ENCODE measurements at places on chromosomes 5 and 9. TPM values are rescaled to one million over a fixed set of nuclear protein-coding genes. Genes with fewer than 3 reads are reported as not detected.

DNA sequence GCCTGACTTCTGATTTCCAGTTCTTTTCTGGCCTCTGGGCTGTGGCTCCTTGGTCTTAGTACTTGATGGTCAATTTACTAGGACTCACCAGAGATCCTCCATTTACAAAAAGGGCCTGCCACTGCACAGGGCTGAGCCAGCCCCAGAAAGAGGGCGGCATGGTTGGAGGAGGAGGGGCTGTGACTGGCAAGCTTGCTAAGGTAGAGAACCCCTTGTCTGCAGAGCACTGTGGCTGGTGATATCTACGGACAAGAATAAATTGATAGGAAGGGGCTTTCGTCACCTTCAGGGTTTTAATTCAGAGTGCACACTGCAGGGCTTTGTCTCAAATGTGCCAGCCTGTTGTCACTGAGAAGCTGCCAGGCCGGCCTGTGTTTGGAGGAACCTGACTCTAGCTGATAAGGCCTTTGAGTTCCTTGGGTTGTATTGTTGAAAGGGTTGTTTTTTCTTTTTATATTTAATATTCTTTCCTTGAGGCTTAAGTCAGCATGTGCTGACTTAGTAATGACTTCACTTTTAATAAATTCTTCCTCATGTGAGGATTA is 15.1 kb downstream of the SLC22A5 start:
- no peaks in the 10 kb centered on the region for H3K36me3 ChIP-seq
- H3K4me1 ChIP-seq: peaks cover 15% of the 10 kb centered on the region
- H3K27ac ChIP-seq: no peak overlapping the region
- no peak overlapping the region for H3K4me3 ChIP-seq

- H3K27me3 ChIP-seq: no peaks in the 10 kb centered on the region
- no peak overlapping the region for H3K4me3 ChIP-seq
- no peaks in the 10 kb centered on the region for H3K4me1 ChIP-seq
- H3K27ac ChIP-seq: no peak overlapping the region
Measured at GRCh38 chr5:147359101-147359500, 124.3 kb downstream of the STK32A start.

DNA sequence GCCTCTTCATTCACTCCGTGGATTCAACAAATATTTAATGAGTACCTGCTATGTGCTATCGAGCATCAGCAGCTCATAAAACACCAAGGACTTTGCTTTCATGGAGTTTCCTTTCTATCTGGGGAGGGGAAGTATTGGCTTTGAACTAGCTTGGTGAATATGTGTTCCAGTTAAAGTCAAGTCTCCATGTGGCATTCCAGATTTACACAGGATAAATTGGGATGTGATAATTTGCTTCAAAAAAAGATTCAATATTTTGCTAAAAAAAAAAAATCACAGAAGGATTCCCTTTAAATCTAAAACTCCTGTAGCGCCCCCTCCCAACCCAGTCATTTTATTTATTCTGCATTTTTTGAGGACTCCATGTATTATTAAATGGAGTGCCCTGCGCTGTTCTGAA is 346.3 kb upstream of the SLC30A5 start:
- no peak overlapping the region for H3K27ac ChIP-seq
- peaks cover 2% of the 10 kb centered on the region for H3K27me3 ChIP-seq
- no peaks in the 10 kb centered on the region for H3K36me3 ChIP-seq
- H3K4me1 ChIP-seq: no peaks in the 10 kb centered on the region
- H3K4me3 ChIP-seq: no peak overlapping the region

DNA sequence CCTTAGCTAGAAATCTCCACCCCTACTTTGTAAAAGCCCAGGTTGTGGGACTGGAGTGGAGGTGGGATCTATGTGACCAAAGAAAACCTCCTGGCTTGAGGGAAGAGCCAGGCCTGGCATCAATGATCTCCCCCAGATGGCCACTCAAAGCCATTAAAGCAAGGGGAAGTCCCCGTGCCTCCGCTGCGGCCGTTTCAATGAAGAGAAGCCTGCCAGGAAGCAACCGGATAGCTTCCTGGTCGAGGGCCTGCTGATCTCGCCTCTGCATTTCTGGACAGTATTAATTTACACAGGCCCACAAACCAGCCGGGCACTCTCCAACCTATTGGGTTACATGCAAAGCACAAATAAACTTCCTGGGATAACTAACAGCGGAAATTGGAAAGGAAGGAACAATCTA is 160.5 kb upstream of the MSX2 start:
- H3K27ac ChIP-seq: no peak overlapping the region
- H3K4me1 ChIP-seq: no peaks in the 10 kb centered on the region
- H3K36me3 ChIP-seq: no peaks in the 10 kb centered on the region
- H3K4me3 ChIP-seq: no peak overlapping the region
- H3K27me3 ChIP-seq: no peaks in the 10 kb centered on the region

GRCh38 chr5:178899289-178899688 is 3.6 kb downstream of the ZFP2 start:
- H3K4me3 ChIP-seq: no peak overlapping the region
- no peak for DNase-seq
- H3K27ac ChIP-seq: no peak overlapping the region
- H3K27me3 ChIP-seq: no peaks in the 10 kb centered on the region
- H3K4me1 ChIP-seq: no peaks in the 10 kb centered on the region
- H3K36me3 ChIP-seq: no peaks in the 10 kb centered on the region

GRCh38 chr5:180874804-180875582 is 13.9 kb upstream of the ZFP62 start:
- H3K36me3 ChIP-seq: no peaks in the 10 kb centered on the region
- H3K4me3 ChIP-seq: no peak overlapping the region

- DNase-seq: no peak
- no peak overlapping the region for H3K4me3 ChIP-seq
- H3K4me1 ChIP-seq: peaks cover 8% of the 10 kb centered on the region
- no peak overlapping the region for H3K27ac ChIP-seq
- H3K27me3 ChIP-seq: no peaks in the 10 kb centered on the region
- peaks cover 24% of the 10 kb centered on the region for H3K36me3 ChIP-seq
Measured at GRCh38 chr5:1484730-1485578, 38.8 kb downstream of the LPCAT1 start.

GRCh38 chr5:37249815-37250164 is 614 bp upstream of the CPLANE1 start:
- no peak for DNase-seq
- H3K27me3 ChIP-seq: peaks cover 3% of the 10 kb centered on the region
- no peak overlapping the region for H3K27ac ChIP-seq
- peaks cover 14% of the 10 kb centered on the region for H3K4me1 ChIP-seq
- peak overlapping the region; percentile 48 for H3K4me3 ChIP-seq
- no peaks in the 10 kb centered on the region for H3K36me3 ChIP-seq

DNA sequence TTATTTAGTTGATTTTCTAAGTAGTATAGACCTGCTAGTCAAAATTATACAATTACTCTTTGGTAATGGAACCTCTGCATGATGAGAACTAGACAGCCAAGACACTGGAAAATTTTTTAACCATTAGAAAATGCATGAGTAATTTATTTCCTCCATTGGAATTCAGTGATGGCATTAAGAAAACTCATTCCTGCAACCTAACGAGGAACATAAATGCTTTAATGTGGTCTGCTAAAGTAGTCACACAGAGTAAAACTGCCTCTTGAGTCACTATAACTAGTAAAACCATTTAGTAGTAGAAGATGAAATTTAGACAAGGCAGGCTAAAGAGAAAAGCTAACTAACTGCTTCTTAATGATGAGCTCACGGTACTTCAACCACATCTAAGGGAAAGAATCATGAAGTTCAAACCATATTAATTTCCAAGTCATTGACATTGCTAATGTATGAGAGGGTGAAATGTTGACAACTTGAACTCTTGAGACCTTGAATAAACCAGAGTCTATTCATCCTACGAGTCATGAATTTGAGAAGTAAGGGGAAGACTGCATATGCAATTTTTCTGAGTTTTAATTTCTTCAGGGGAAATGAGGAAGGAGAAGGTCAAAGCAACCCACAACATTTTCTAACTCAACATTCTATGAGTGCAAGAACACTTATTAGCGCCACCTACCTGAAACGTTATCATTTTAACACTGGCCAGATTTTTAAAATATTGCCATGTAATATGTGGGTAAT is 74.4 kb downstream of the GLIS3 start:
- no peak overlapping the region for H3K27ac ChIP-seq
- H3K36me3 ChIP-seq: no peaks in the 10 kb centered on the region
- H3K27me3 ChIP-seq: no peaks in the 10 kb centered on the region
- no peak for DNase-seq
- H3K4me3 ChIP-seq: no peak overlapping the region
- H3K4me1 ChIP-seq: no peaks in the 10 kb centered on the region

DNA sequence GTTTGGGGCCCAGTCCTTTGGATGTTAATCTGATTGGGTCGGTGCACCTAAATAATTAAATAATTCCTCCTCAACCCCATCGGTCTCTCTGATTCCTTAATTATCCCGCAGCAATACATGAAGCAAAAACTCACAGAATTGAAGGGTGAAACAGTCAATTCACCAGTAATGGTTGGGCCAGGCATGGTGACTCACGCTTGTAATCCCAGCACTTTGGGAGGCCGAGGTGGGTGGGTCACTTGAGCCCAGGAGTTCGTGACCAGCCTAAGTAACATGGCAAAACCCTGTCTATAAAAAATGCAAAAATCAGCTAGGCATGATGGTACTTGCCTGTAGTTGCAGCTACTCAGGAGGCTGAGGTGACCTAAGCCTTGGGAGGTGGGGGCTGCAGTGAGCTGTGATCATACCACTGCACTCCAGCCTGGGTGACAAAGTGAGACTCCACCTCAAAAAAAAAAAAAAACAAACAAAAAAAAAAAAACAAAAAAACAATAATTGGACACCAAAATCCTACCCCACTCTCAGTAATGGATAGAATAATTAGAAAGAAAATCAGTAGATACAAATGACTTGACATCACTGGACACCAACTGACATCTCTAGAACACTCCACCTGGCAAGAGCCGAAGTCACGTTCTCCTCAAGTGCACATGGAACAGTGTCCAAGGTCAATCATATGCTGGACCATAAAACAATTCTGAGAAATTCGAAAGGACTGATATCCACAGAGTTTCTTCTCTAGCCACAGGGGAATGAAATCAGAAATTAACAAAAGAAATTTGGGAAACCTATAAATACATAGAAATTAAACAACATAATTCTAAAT is 5.3 kb downstream of the ABO start:
- H3K4me1 ChIP-seq: no peaks in the 10 kb centered on the region
- H3K4me3 ChIP-seq: no peak overlapping the region
- H3K36me3 ChIP-seq: no peaks in the 10 kb centered on the region
- no peak overlapping the region for H3K27ac ChIP-seq
- no peak for DNase-seq

- no peaks in the 10 kb centered on the region for H3K4me1 ChIP-seq
- no peak overlapping the region for H3K4me3 ChIP-seq
- DNase-seq: no peak
- H3K27ac ChIP-seq: no peak overlapping the region
Measured at GRCh38 chr9:32677931-32678330, 42.5 kb upstream of the TAF1L start.

GRCh38 chr5:151107738-151108520 is 27.1 kb upstream of the TNIP1 start:
- H3K4me1 ChIP-seq: no peaks in the 10 kb centered on the region
- DNase-seq: no peak
- H3K27me3 ChIP-seq: no peaks in the 10 kb centered on the region
- H3K4me3 ChIP-seq: no peak overlapping the region
- peaks cover 96% of the 10 kb centered on the region for H3K36me3 ChIP-seq

DNA sequence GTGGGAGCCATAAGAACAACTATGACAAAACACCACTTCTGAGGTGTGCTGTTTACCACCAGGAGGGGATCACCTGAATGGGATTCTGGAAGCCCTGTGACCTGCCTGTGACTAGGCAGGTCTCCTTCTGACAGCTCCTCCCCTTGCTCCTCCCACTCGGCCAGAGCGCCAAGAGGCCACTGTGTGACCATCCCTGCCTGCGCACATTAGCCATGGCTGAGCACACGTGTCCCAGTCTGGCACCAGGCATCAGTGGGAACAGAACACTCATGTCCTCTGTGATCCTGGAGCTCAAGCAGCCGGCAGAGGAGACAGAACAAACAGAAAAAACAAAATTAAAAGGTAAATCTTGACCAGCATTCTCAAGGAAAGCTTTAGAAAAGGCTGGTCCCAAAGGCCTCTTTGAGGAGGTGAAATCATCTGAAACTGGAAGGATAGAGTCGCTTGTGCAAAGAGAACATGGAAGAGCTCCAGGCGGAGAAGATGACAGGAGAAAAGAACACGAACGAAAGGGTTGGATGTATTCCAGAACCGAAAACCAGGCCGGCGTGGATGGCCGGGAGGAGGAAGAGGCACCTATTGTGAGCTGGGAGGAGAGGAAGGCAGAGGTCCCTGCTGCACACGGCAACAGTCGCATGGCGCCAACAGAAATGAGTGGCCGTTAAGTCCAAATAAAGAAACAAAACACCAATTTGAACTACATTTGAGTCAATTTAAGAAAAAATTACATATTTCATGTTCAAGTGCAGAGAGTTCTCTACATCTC is 5.1 kb downstream of the MED10 start:
- H3K27me3 ChIP-seq: no peaks in the 10 kb centered on the region
- no peak overlapping the region for H3K4me3 ChIP-seq
- no peak overlapping the region for H3K27ac ChIP-seq
- no peak for DNase-seq
- H3K36me3 ChIP-seq: peaks cover 86% of the 10 kb centered on the region

DNA sequence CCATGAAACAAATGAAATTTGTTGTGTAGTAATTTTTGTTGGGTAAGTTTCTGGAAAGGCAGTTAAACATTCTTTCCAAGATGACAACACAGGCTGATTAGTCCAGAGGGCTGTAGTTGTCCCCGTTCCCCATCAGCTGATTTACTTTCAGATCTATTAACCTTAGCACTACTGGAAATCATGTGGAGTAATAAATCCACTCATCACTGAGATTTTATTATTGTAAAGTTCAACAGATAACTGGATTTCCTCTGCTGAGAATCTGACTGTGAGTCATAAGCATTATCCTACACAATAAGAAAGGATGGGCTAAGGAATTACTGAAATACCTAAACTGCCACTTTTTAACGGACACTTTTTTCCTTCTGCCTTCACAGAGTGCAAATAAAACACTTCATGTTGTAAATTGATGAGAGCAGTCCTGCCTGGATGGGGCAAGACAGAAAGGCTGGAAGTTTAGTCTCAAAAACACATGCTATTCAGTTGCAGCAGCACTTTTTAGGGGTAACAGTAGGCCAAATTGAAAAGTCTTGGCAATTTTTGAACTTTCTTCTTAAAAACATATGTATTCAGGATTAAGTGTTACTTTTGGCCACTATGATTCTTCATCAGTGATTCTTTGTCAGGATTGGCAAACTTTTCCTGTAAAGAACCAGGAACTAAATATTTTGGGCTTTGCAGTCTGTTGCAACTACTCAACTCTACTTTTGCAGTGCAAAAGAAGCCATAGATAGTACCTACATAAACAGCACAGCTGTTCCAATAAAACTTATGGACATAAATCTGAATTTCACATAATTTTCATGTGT is 7.0 kb downstream of the STOM start:
- DNase-seq: no peak
- peaks cover 11% of the 10 kb centered on the region for H3K4me1 ChIP-seq
- H3K27me3 ChIP-seq: no peaks in the 10 kb centered on the region
- no peak overlapping the region for H3K4me3 ChIP-seq
- no peaks in the 10 kb centered on the region for H3K36me3 ChIP-seq

The TAF11L9 gene
- total RNA-seq: not detected

The STING1 gene
- total RNA-seq: 295 TPM

The SLC25A51 gene
- 25.3 TPM for total RNA-seq

The SPATA31A7 gene
- total RNA-seq: not detected

The TLX3 gene
- not detected for total RNA-seq

The IRX4 gene
- not detected for total RNA-seq

The SRD5A1 gene
- 5.3 TPM for total RNA-seq

The KIAA1958 gene
- 3.1 TPM for total RNA-seq

The NOXA1 gene
- total RNA-seq: 3.8 TPM

The CCDC171 gene
- 1.1 TPM for total RNA-seq

The CCL21 gene
- not detected for total RNA-seq

Data from CD4-positive, CD25-positive, alpha-beta regulatory T cell (primary cell).